ENCODE measurements at places on chromosomes 3 and 15. TPM values are rescaled to one million over a fixed set of nuclear protein-coding genes. Genes with fewer than 3 reads are reported as not detected.

Gene ANKRD63
- not detected for total RNA-seq

Gene KLHL6
- not detected for total RNA-seq

Gene CCR3
- total RNA-seq, result not detected

GRCh38 chr3:46372492-46373359, 2.0 kb downstream of the CCR5 start:
- DNase-seq, result peak; percentile 55
- H3K27ac ChIP-seq, result no peak overlapping the region
- H3K4me1 ChIP-seq, result no peaks in the 10 kb centered on the region
- no peak overlapping the region for H3K4me3 ChIP-seq
- H3K27me3 ChIP-seq, result peaks cover 32% of the 10 kb centered on the region

GRCh38 chr3:144032531-144033239, 61.1 kb downstream of the DIPK2A start:
- no peak overlapping the region for H3K27ac ChIP-seq
- H3K36me3 ChIP-seq, result no peaks in the 10 kb centered on the region
- H3K4me3 ChIP-seq, result no peak overlapping the region

Gene TRIM42
- total RNA-seq, result not detected

Measured in MCF 10A (cell line).